ENCODE measurements at places on chromosomes 7 and 10.

DNA sequence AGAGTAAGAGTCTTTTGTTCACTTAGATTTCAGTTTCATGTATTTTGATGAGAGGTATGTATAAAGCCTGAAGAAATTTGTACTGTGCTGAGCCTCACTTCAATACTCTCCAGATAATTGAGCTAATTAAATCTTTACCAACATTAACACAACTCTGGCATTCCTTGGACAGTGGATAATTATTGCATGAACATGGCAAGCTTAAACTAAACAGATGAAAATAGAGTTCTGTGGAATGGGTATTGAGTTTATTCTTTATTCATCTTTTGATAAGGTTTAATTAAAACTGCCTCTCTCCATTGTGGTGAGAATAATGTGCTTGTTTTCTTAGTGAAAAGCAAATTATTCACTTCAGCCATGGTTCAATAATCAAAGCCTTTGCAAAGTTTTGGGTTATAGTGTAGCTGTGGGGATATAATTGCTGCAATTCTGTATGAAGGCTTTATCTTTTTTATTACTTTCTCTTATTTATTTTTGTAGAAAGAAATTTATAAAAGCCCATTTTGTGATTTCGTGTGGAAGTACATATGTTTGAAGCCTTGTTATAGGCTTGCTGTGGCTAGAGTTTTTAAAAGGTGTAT lies 126.4 kb upstream of the FZD1 start:
- no peak for DNase-seq

DNA sequence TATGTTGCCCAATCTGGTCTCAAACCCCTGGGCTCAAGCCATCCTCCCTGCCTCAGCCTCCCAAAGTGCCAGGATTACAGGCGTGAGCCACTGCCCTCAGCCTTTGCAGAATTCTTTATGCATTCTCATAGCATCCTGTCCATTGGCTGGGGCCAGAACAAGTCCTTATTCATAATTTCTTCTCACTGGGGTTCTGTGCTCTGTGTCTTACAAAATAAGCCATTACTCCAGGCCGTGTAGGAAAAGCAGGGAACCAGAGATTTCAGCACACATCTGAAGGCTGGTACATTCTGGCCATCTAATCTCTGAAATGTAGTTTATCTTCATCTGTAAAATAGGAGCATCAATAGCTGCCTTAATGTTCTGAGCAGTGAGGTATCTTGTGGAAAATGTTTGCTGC lies 10.3 kb upstream of the OCM start:
- DNase-seq = no peak

GRCh38 chr10:33487014-33487776 lies 152.7 kb upstream of the NRP1 start:
- no peak for DNase-seq

GRCh38 chr10:42781893-42782445 lies 626 bp upstream of the BMS1 start:
- DNase-seq = no peak

GRCh38 chr10:68957654-68958053 lies 1.7 kb downstream of the DDX21 start:
- no peak for DNase-seq

GRCh38 chr10:89518876-89519842 lies 16.2 kb downstream of the SLC16A12 start:
- peak; percentile 83 for DNase-seq

GRCh38 chr7:16205466-16205865 lies 215.9 kb downstream of the CRPPA start:
- DNase-seq = no peak

DNA sequence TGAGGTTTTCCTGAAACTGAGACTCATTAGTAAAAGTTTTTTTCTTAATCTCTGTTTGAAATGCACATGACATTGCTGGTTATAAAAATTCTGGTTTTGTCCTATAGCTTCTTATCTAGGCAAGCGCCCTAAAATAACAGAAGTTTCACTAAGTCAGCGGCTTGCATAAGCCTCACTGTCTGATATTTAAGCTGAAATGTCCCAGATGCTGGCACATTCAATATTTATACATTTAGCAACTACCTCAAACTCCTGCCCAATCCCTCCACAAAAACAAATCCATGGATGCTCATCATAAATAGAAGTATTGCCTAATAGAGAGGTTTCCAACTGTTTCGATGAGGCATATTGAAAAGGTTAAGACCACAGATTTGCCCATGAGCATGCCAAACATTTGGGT lies 83.1 kb upstream of the EGR2 start:
- no peak for DNase-seq

- DNase-seq = peak; percentile 99
Observed at GRCh38 chr7:43647673-43648472, 65.0 kb downstream of the STK17A start.

DNA sequence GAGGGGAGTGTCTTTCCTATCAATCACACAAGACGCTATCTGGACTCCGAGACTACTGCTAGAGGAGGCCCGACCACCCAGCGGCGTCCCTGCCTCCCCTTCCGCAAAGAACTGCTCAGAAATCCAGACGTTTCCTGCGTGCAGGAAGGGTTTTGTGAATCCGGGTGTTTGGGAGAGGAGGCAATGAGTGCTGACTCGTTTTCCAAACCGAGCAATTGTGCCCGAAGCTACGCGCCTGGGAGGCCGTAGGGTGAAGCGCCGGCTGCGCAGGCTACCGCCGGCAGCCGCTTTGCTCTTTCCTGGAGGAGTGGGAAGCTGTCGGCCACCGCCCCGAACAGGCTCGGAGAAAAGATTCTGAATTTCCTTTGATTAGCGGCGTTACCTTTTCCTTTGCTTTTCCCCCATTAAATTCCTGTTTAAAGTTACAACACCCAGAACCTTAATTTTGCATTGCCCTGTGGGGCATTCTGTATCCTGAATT lies 5.3 kb downstream of the VAX1 start:
- DNase-seq = no peak

DNA sequence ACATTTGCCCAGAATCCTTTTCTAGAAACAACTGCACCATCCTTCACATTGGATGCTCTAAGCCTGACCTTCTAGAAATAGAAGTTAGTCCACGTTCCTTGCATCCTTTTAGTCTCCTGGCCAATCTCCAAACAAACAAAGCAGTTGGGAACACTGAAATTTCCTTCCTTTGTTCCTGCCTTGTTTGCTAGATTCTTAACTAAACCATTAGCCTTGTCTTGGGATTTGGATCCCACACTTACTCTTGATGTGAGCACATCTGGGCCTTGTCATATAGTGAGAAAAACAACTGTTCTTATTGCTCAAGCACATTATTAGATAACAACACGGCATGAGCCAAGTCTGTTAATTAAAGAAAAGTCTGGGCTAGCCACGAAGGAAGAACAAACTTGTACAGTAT lies 319.3 kb upstream of the GHITM start:
- DNase-seq = no peak

- no peak for DNase-seq
Observed at GRCh38 chr10:119620241-119621077, 23.7 kb upstream of the TIAL1 start.

- no peak for DNase-seq
Observed at GRCh38 chr10:65945061-65945460, 980.8 kb upstream of the LRRTM3 start.
